IPS-NIHi11 (cell line): ENCODE measurements at places on chromosomes 5 and 9.

DNA sequence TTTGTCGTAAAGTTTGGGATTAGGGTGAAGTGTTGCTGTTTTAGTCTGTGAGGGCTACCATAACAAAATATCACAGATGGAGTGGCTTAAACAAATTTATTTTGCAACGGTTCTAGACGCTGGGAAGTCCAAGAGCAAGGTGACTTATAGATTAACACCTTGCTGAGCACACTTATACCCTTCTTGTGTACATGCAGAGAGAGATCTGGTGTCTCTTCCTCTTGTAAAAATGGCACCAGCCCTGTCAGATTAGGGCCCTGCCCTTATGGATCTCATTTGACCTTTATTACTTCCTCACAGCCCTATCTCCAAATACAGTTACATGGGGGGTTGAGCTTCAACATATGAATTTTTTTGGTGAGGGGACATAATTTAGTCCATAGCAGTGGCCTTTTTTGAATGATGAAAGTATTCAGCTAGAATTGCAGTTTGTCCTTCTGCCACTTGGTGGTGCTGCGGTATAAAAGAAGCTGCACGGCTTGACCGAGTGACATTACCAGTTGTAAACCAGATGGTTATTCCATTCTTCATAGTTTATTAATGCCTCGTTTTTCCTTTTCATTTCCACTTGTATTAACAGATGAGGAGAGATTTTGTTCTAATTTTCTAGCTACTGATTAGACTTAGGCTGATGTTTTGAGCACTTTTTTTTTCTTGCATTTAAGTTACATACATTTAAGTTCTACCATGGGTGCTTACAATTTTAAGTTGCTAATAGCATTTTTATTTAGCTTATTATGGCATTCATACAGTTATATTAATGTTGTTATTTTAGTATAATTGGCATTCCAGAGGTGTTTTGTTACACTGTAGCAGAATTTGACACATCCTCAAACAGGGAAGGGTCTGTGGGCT lies 19.4 kb downstream of the DCP2 start:
- DNase-seq: peak; percentile 55

DNA sequence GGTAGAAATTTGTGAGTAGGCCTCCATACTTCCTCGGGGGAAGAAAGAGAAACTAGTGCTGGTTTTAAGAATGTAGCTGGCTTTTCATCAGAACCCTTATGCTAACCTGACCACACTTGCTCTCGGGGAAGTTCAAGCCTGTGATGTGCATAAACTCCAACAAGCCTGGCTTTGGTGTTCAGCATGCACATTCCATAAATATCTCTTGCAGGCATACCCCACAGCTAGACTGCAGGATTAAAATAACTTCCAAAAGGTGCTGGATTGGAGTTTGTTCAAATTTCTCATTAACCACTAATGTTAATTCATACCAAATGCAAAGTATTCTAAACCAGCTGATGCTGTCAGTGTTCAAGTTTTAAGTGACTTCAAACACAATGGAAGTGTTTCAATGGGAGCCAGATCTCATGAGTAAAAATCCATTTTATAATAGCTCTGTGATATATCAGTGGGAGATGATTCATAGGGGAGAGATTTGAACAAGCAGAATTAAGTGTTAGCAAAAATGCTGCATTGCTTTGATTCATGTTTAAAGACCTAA lies 79.4 kb downstream of the NPR3 start:
- DNase-seq: no peak

GRCh38 chr9:72551306-72551705 lies 29.9 kb downstream of the TMC1 start:
- DNase-seq: no peak

- DNase-seq: no peak
These were observed 233.5 kb downstream of the FRMD3 start for GRCh38 chr9:83304686-83305085.
